ENCODE measurements at places on chromosomes 5 and 9. TPM values are rescaled to one million over a fixed set of nuclear protein-coding genes. Genes with fewer than 3 reads are reported as not detected.

The SEC16A gene
- total RNA-seq: 81.2 TPM

The ERMP1 gene
- 17.3 TPM for total RNA-seq

The FOXI1 gene
- total RNA-seq: not detected

The MYOT gene
- not detected for total RNA-seq

- DNase-seq: peak; percentile 72
Measured at GRCh38 chr9:127557466-127557869, 54.6 kb upstream of the STXBP1 start.

DNA sequence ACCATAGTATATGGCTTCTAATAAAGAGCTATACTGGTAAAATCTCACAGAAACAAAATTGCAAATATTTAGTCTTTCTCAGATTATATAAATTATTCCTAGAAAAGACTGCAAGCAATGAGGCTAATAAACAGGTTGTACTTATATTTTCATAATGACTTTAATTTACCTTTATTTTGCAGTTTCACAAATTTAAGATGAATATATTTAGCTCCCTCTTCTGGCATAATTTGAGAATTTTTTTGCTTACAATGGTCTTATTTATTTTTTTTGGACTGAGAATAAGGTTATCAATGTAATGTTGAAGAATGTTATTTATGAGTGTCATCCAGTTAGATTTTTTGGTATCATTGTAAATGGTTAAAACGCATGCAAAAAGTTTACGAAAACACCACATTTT lies 56.7 kb downstream of the PIK3R1 start:
- no peak for DNase-seq

GRCh38 chr5:159067201-159067600 lies 32.5 kb downstream of the EBF1 start:
- DNase-seq: no peak

DNA sequence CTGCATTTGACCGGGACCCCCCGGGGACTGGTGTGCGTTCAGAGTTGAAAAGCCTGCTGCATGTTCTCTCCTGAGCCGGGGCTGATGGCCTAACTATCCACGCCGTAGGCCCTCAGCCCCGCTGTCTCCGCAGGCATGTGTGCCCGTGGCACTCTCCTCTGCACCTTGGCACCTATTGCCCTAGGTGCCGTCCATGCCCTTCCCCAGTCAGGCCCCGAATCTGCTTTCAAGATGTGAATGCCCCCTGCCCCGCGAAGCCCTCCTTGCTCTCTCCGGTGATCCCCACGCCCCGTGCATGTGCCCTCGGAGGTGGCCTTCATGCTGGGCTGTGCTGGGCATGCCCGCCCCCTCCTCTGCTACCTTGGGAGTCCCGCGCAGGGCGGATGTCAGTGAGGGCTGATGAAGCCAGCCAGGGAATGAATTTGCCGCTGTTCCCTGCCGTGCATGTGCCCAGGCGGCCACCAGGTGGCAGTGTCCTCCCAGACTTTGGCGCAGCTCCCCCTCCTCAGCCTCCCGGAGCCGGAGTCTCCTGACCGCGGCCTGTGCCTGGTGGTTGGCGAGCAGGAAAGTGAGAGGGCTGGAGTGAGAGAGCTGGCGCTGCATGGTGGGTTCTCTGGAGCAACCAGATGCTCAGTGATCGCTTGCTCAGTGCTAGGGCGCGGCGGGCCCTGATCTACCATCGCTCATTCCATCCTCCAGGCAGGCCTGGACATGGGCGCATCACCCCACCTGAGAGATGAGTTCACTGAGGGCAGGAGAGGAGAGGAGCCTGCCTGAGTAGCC lies 112.9 kb upstream of the LMX1B start:
- peak; percentile 90 for DNase-seq

DNA sequence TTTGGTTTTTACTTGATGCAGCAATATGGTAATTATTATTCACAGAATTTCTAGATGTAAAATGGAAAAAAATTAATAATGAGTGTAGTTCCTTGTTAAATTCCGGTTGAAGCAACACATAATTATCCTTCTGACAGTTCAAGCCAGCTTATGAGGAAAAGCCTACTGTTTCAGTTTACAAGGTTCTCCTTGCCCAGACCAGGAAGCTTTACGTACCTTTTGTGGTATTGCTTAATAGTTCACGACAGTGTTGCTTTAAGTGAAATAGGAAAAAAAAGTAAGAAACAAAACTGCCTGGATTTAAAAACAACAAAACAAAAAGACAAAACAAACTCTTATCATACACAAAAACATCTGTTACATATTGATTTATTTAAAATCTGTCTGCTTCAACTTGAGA lies 547.3 kb upstream of the C9orf72 start:
- no peak for DNase-seq

Data from activated CD4-positive, alpha-beta T cell treated with anti-CD3 and anti-CD28 coated beads, Interleukin-2, amount 10 ng/mL, durations not matched to agents 24 days and 14 days (primary cell).